Fibroblast of skin of back (primary cell): ENCODE measurements at places on chromosomes 13 and 19.

GRCh38 chr13:61146158-61146557, 269.5 kb downstream of the PCDH20 start:
- no peak for DNase-seq

DNA sequence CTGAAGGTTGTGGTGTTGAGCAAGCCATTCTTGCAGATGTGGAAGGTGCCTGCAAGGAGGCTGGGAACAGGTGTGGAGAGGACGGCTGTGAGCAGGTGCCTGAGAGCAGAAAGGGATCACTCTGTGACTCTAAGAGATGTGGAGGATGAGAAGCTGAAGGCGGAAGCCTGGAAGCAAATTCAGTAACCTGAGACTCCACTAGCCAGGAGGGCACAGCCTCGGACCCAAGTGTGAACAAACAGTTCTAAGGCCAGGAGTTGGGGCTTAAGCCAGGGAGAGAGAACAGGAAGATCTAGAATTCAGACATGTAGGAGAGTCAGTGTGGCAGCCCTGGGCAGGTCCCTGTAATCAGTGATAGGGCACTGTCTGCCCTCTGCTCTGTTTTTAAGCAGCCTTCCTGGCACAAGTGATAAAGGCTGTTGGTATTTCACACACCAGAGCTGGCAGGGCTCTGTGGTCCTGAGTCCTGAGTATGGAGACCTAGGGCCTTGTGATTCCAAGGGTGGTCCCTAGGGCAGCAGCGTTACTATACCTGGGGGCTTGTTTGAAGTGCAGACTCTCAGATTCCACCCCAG, 131.3 kb downstream of the SLC7A1 start:
- no peak for DNase-seq

GRCh38 chr19:41166944-41167804, 25.8 kb upstream of the CYP2S1 start:
- DNase-seq, result no peak

- DNase-seq, result no peak
Measured at GRCh38 chr19:42961119-42961518, 24.1 kb upstream of the PSG7 start.

DNA sequence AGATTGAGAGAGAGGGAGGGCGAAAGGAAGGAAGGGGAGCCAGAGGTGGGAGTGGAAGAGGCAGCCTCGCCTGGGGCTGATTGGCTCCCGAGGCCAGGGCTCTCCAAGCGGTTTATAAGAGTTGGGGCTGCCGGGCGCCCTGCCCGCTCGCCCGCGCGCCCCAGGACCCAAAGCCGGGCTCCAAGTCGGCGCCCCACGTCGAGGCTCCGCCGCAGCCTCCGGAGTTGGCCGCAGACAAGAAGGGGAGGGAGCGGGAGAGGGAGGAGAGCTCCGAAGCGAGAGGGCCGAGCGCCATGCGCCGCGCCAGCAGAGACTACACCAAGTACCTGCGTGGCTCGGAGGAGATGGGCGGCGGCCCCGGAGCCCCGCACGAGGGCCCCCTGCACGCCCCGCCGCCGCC, at the start of gene TNFSF11:
Gene TNFSF11, plus strand, starts transcription at position 142 of the 400 bp plus-strand sequence. Its CDS starts 152 bp downstream, at position 294.
- no peak for DNase-seq

DNA sequence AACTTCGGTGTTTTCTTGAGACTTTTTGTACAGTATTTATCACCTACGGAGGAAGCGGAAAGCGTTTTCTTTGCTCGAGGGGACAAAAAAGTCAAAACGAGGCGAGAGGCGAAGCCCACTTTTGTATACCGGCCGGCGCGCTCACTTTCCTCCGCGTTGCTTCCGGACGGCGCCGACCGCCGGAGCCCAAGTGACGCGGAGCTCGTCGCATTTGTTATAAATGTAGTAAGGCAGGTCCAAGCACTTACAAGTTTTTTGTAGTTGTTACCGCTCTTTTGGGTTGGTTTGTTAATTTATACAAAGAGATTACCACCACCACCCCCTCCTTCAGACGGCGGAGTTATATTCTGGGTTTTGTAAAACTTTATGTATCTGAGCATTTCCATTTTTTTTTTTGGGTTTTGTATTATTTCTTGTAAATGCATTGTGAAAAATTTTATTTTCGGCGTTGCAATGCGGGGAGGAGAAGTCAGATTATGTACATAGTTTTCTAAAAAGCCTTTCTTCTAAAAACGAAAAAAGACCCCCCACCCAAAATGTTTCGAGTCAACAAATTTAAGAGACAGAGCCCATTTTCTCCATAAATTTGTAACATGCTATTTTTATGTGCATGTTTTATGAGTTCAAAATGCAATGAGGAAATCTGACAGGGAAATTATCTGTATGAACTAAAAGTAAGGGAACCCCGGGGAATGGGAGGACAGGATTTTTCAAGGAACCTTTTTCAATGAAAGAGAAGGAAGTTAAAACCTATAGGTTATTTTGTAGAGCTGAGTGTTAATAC, 2.3 kb downstream of the SOX1 start:
- no peak for DNase-seq

DNA sequence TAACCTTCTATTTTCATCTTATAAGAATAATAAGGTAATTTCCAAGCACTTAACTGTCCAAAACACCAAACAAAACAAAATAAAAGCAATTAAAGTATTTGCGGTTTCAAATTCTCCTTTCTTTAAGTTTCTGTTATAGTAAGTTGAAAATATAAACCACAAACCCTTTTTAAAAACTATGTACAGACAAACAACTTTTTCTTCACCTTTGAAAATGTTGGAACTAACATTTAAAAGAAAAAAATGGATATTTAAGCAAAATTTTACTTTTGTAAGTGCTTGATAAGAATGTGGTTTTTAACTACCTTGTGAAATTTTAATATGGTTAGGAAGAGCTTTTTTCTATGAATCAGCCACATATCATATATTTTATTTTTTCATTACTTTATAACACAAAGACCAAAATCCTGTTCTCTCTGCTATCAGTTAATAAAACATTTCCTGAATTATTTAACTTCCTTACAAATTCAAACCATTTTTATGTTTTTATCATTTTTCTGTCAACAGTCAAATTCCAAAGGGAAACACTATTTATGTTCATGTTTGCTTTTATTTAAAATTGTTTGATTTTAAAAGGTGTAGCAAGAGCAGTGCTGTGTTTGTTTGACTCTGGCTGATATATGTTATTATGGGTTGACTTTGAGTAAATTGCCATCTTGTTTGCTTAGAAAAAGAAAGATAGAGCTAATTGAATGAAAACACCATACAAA, 554.1 kb upstream of the KLHL1 start:
- no peak for DNase-seq

DNA sequence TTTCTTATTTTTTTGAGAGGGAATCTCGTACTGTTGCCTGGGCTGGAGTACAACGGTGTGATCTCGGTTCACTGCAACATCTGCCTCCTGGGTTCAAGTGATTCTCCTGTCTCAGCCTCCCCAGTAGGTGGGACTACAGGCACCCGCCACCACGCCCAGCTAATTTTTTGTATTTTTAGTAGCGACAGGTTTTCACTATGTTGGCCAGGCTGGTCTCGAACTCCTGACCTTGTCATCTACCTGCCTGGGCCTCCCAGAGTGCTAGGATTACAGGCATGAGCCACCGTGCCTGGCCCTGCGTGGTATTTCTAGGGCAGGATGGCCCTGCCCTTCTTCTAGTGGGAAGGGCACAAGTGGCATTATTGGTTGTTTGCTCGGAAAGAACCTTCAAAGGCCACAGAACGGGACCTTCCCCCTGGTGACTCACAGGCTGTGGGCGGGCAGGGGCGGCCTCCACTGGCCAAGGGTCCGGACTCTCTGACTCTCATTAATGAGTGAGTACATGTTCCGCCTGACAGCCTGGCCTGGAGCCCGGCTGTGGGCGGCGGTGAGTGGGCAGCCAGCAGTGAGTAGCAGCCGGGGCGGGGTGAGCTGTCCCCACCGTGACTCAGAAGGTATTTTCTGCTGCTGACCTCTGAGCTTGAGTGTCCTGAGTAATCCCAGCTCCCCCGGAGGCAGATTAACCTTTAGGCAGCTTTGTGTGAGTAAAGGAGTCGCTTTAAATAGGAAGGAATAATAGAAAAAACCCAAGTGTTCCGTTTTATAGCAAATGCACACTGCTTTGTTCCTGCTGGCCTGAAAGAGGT, 5.1 kb downstream of the DOT1L start:
- peak; percentile 99 for DNase-seq

GRCh38 chr19:19540064-19540714, 2.1 kb downstream of the CILP2 start:
- DNase-seq, result peak; percentile 65

- no peak for DNase-seq
Measured at GRCh38 chr13:81568824-81569223, 1227.9 kb upstream of the SPRY2 start.

GRCh38 chr13:52130641-52131040, 1.8 kb upstream of the NEK5 start:
- no peak for DNase-seq

- DNase-seq, result no peak
Measured at GRCh38 chr19:13051557-13052165, 51.0 kb downstream of the LYL1 start.

DNA sequence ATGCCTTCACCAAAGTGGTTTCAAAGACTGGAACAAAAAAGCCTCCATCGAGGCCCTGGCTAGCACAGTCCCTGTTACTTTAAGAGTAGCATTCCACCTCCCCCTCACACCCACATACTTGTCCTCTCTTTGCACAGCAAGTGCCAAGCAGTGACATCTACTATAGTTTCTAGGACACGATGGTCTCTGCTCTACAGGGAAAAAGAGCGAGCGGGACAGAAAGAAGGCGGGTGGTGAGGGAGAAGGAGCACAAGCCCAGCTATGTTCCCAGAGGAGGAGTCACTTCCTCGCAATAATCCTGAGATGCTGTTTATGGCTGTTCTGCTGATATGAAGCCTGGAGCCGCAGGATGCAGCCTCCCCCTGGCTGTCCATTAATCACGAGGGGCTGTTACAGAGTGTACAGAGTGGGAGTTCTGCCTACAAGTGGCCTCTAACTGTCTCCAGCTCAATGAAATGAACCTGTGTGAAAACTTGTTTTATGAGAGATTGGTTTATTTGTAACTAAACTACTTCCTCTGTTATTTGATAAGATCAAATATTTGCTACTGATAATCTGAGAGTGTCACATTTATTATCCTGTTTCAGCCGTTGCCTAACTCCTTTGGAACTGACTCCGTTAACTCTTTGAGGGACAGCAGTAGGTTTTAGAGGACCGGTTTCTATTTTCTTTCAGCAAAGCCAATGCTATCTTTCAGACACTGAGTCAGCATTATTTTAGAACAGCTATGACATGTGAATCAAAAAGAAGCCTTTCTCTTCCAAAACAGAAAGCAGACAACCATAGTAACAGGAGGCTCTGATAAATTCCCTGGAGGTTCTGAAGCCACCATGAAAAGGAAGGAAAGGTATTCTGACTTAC, 208.0 kb downstream of the SPRY2 start:
- DNase-seq, result peak; percentile 36

GRCh38 chr19:36688058-36688457, 646 bp downstream of the ZNF567 start:
- peak; percentile 0 for DNase-seq

DNA sequence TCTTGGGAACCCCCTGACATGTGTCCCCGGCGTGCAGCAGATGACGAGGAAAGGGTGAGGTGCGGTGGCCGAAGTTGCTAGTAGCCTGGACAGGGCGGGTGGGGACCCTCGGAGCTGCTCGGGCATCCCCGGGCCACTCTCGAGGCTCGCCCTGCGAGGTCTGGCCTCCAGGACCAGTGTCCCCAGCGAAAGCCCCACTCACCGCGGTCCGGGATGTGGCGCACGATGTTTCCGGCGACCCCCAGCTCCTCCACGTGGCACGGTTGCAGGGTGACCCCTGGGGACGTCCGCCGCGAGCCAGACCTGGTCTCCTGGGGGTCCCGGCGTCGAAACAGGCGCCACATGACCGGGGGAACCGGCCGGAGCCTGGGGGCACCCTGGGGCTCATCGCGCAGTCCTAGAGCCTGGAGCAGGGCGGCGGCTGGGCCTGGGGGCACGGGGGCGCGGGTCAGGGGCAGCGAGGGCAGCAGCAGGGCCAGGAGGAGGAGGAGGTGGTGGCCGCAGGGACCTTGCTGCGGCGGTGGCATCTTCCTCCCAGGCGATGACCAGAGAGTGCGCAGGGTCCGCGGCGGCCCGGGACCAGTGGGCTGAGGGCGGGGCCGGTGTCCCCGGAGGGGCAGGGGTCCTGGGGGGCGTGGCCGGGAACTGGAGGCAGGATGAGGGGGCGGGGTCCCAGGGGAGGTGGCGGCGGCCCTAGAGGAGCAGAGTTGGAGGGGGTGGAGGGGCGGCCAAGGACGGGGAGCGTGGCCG, 26.0 kb downstream of the CERS1 start:
- no peak for DNase-seq

- DNase-seq, result no peak
Measured at GRCh38 chr13:32976056-32976805, 40.0 kb upstream of the KL start.

- DNase-seq, result no peak
Measured at GRCh38 chr13:98110749-98111148, 32.1 kb upstream of the FARP1 start.

DNA sequence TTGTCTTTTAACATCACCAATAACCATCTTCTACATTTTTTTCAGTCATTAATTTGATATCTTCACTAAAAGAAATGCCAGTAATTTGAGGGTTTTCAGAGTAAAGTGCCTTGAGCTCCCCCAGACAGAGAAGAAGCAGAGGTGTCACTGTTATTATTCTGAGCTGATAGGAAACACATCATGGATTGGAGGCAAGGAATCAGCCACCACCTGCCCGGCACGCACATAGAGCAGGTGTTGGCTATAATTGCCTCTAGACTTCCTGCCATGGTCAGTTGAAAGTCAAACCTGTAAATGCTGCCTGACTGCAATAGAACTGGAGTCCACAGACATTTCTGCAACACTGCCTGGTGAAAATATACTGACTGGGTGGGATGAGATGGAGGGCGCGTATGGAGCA, 776.6 kb downstream of the UQCRFS1 start:
- no peak for DNase-seq

- peak; percentile 18 for DNase-seq
Measured at GRCh38 chr19:50384685-50385535, 763 bp downstream of the POLD1 start.

- no peak for DNase-seq
Measured at GRCh38 chr13:37270226-37271001, 164.9 kb upstream of the CSNK1A1L start.

DNA sequence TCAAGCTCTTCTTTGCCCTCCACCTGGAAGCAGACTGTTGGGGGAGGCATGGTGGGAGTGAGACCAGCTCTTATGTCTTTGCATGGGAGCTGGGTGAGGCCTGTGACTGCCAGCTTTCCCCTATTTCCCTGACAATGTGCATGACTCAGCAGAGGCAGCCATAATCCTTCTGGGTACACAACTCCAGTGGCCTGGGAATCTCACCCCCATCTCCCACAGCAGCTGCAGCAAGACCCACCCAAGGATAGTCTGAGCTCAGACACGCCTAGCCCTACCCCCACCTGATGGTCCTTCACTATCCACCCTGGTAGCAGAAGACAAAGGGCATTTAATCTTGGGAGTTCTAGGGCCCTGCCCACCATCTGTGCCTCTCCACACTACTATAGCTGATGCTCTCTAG, 41.4 kb upstream of the FGF14 start:
- no peak for DNase-seq

GRCh38 chr13:80048030-80048429, 292.9 kb downstream of the SPRY2 start:
- DNase-seq, result no peak

GRCh38 chr19:45071969-45072790, 4.1 kb downstream of the ZNF296 start:
- DNase-seq, result no peak
